ENCODE measurements at places on chromosomes 3 and 15.

- no peak for DNase-seq
These were observed 7.6 kb downstream of the CORO2B start for GRCh38 chr15:68586274-68586961.

- DNase-seq, result no peak
These were observed 5.0 kb upstream of the UACA start for GRCh38 chr15:70768257-70768883.

DNA sequence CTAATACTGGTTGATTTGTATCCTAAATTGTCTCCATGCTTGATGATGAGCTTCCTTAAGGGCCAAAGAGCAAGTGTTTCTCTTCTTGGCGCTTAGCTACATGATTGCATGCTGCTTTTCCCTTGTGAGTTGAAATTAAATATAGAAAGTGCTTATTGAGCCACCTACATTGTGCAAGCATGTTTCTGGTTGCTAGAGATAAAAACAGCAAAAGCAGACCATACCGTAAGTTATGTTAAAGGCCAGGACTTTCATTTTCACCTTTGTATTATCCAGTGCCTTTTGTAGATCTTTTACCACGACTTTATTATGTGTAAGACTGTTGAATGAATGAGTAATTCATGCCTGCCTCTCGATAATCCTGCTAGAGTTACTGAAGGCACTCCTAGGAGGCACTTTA, 41.9 kb upstream of the CCNB2 start:
- DNase-seq, result no peak

DNA sequence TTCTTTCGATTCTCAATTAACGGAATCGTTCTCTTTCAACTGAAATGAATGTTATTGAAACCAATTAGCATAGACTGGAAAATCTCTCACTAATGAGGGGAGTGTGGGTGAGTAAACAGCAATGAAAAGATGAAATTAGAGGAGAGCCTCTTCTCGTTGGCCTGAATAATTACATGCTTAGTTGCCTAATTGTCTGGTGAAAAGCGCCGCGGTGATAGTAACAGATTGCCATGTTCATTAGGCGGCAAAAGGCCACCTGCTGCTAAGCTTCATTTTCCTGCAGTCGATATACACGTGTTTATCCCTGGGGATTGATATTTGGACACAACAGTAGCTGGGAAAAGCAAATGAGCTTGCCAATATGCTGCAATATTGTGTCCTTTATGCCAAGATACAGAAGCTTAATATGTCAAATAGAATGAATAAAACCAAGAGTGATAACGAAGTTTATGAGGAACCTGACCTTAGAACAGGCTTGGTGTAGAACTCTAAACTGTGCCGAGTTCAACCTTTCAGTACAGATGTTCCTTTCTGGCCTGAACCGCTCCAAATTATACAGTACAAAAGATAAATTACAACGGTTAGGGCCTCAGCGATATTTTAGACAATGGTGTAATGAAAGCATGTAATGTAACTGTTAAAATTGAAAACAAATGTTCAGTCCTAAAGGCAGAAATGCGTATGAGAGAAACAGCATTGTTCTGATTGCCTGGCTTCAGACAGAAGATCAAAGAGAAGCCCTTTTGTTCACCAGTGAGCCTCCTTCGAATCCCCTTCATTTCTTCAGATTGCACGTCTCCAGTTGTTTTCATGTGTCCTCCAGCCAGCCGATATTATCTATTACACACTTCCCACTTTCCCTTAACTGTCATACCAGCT, 185.2 kb downstream of the SHOX2 start:
- DNase-seq, result no peak

DNA sequence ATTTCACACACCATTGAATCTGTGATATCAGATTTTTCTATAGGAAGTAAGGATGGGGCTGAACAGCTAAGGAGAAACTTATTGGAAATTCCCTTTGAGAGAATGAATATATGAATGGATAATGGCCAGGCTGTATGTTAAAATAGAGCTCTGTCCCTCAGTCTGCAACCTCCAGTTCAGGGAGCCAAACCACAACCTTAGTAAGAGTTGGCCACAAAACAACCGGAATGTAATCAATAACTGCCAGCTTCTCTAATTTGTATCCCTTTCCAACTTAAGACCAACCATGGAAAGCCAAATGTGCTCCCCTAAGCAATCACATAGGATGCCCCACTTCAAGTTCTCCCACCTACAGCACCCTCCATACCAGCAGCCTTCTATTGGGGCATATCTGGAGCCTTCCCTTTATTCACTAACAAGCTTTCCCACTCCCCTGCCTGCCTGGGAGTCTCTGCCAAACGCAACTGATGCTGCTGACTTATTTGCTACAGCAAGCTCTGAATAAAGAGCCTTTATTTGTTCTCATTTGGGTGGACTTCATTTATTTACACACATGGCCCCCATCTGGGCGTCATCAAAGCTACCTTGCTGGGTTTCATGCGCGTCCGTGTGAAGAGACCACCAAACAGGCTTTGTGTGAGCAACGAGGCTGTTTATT, 75.4 kb upstream of the LARS2 start:
- DNase-seq, result no peak

DNA sequence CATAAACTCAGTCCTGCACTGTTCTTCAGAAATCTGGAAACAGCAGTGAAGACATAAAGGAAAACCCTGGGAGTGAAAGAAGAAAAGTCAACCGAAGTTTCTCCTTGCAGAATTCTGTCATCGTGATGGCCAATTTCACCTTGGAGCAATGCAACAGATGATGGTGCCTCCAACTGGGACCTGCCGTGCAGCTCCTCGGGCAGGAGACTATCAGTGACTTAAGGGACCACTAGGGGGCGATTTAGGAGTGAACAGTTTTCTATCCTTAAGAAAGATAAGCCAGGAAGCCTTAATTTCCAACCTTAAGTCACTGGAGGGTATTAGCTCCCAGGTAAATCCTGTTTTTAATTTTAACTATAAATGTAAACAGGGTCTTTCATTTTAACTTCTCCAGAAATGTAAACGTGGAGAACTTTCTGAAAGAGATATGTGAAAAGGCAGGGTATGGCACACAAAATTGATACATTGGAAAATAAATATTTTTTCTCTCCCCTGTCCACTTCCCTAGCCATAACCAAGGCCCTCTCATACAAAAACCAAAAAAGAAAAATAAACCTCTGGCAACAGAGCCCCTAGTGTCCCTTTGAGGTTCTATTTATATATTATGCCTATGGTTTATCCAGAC, 116.3 kb downstream of the PDZRN3 start:
- no peak for DNase-seq

- no peak for DNase-seq
These were observed 85.3 kb upstream of the VEPH1 start for GRCh38 chr3:157588386-157589060.

DNA sequence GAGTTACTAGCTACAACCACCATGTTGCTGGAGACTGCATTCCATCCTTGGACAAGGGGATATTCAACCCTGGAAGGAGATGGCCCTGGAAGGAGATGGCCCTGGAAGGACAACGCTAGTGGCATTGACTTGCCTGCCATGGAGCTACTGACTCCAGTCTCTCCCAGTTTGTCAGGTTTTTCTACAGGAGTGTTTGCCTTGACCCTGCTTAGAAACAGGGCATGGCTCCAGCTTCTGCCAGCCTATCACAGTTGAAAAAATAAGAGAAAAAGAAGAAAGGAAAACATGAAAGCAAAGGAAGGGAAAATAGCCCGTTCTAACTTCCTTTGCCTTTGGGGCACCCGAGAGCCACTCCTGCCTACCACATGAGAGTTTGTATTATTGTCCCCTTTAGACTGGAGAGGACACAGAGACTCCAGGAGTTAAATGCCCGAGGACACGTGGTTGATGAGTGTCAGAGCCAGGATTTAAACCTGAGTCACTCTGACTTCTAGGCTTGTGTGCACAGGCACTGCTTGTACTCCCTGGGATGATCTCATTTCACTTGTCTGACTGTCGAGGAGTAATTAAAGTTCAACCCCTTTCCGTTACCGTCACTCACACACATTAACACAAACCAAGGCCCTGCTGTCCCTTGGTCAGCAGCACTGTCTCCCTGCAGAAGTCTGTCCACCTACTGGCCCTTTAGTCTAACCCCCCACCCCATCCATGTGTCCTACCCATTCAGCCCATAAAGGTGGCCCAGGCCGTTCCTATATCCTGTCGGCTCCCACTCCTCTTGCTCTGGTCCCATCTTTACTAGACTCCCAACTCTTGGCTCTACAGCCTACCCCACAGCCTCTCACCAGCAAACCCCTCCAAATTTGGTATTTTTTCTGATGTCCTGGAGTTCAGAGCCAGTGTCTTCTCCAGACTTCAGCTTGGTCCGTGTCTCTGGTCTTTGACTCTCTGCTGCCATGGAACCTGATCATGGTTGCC, 46.1 kb downstream of the C2CD4A start:
- no peak for DNase-seq

- DNase-seq, result no peak
These were observed 37.1 kb upstream of the HDC start for GRCh38 chr15:50302581-50302980.

- DNase-seq, result no peak
These were observed 826 bp downstream of the LRRC58 start for GRCh38 chr3:120348065-120348990.

DNA sequence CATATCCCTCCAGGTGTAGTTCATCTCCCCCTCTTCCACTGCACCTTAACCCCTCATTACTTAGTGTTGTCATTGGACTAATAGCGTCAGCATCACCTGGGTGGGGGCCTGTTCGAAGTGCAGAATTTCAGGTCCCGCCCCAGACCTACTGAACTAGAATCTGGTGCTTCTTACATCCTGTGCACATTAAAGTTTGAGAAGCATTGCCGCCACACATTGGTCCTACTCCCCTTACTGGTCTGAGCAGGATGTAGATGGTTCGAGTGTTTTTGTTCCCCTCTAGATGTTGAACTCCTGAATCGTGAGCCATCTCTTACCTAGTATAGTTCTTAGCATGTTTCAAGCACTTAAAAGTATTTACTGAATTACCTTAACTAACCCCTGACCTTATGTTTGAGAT, 13.2 kb downstream of the KLHL18 start:
- DNase-seq, result no peak

DNA sequence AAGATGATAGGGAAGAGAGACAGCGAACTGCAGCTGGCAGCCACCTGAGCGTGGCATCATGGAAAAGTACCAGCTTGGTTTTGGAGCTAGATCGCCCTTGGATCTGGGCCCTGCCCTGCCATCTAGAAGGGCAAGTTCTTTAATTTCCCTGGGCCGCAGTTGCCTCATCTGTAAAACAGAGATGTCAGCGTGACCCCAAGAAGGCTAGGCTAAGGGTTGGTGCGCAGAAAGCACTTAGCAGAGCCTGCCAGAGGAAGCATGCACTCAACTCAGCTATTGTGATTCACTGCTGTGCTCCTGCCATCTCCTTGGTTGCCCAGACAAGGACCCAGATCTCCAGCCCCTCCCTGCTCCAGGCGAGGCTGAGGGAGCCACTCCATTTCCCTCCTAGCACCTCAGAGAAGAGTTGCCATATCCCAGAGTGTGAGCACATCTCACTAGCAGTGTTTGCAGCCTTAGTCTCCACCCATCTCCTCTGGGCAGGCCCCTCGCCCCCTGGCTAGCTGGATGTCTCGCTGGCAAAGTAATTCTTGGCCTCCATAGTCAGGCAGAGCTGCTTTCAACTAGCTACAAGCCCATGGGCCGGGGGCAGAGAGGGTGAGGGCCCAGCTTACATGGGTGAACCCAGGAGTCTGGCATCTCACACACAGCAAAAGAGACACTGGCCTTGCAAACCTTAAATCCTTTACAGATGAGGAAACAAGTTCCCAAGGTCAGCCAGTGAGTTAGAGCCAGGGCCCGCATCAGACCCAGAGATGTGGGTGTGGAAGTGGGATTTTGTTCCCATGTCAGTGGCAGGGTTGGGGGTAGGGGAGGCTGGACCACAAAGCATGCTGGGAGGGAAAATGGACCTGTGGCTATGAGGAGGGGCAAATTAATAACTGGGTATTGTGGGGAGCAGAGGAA, 280.7 kb upstream of the TLE3 start:
- peak; percentile 43 for DNase-seq

DNA sequence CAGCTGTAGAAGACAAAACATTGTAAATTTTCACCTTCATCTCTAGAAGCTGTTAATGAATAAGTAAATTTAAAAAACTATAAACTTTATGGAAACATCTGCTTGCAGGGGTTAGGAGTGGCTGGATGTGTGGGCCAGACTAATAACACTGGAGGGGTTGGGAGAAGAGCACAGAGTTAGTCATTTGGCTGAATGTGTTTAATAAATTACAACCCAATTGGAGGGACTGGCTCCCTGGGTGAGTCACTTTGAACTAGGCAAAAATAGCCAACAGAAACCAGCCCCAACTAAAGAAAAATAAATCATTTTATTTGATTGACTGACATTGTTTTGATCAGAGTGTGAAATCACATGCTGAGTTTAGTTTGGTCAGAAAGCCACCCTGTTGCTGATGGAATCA, 21.8 kb downstream of the DGKG start:
- no peak for DNase-seq

GRCh38 chr15:51263726-51264125, 74.7 kb downstream of the CYP19A1 start:
- DNase-seq, result no peak

- no peak for DNase-seq
These were observed 7.0 kb downstream of the USP8 start for GRCh38 chr15:50431204-50431603.

GRCh38 chr3:9669277-9669676, 20.0 kb downstream of the MTMR14 start:
- no peak for DNase-seq

GRCh38 chr3:130081351-130081881, at the start of gene ALG1L2:
ALG1L2 (plus strand) TSS chr3:130081831; CDS start chr3:130082017, 186 bp downstream.
- DNase-seq, result no peak

- no peak for DNase-seq
These were observed 244.4 kb downstream of the SOX2 start for GRCh38 chr3:181956122-181956521.

DNA sequence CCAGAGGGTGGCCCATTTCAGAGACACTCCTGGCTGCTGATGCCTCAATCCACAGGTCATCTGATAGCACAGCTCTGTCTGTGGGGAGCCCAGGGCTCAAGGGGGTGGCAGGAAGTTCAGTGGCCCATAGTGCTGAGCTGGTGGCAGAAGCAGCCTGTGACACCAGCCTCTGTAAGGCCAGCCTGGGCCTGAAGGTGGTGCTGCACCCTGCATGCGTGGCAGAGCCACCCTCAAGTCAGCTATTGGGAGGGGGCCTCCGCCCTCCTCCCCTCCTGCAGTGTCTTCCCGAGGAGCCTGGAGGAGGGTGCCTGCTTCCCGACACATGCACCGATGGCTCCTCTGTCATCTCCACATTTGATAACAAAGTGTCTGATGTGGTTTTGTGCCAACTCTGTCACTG, 3.0 kb downstream of the PLA1A start:
- DNase-seq, result peak; percentile 69

DNA sequence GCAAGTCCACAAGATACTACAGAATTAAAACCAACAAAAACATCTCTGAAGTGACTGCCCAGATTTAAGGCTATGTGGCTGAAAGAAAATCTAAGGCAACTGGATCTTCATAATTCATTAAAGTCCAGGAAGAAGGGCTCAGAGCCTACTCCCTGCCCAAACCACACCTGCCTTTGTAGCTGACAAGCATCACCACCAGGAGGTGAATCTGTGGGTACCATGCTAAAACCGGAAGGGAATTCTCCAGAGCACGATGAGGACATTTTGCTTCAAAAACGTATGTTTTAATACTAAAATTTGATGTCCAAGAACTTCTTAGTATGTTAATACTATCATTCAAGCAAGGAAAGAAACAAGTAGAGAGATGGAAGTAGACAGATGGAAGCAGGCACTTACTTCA, 495.9 kb upstream of the NECTIN3 start:
- DNase-seq, result no peak
